Choroid plexus epithelial cell (primary cell): ENCODE measurements at places on chromosomes 16 and 17.

GRCh38 chr16:23907457-23907902 is 71.7 kb downstream of the PRKCB start:
- no peak for DNase-seq

- no peak for DNase-seq
These were observed 31.8 kb upstream of the NSRP1 start for GRCh38 chr17:30084788-30085187.

GRCh38 chr17:37231887-37232286 is 143.9 kb upstream of the C17orf78 start:
- no peak for DNase-seq

GRCh38 chr17:42287305-42287976 is 857 bp upstream of the STAT5A start:
- DNase-seq = no peak

- peak; percentile 75 for DNase-seq
These were observed 43.3 kb upstream of the CMIP start for GRCh38 chr16:81401035-81401950.

- DNase-seq = no peak
These were observed 23.2 kb downstream of the SLC39A11 start for GRCh38 chr17:73069164-73069770.

DNA sequence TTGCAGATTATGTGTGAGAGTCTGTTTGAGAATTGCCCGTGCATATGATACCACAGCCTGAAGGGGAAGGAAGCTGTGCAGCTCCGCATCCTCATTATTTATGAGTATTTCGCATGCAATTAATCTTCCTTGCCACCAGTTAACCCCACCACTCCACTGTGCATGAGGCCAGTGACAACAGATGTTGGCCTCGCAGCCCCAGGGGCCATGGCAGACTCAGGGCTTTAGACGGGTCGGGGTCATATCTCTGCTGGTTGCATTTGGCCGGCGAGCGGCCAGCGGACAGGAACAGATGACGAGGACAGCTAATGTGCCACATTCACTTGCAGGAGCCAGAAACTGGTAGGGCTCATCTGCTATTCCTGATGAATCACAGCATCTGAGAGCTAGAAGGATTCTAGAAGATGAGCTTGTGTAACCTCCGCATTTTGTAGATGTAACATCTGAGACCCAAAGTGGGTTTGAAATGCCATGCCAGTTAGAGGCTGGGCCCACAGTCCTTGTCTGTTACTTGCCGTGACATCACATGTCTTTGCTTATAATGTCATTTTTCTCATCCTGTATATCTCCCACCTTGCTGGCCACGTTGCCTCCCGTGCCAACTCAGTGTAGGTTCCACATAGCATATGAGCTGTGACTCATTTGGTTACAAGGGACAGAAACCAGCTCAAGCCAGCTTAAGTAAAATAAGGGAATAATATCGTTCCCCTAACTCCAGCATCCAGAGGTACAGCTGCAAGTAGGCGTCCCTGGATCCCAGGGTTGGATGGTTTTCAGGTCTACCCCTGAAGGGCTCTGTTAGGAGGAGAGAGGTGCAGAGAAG is 137.2 kb downstream of the SNX29 start:
- no peak for DNase-seq

GRCh38 chr17:40791787-40792436 is 7.8 kb downstream of the KRT28 start:
- peak; percentile 68 for DNase-seq

- DNase-seq = peak; percentile 54
These were observed at the start of gene FAM83G for GRCh38 chr17:19004421-19005136. Gene FAM83G (minus strand): TSS chr17:19004764. CDS start chr17:19004041, 723 bp downstream.

DNA sequence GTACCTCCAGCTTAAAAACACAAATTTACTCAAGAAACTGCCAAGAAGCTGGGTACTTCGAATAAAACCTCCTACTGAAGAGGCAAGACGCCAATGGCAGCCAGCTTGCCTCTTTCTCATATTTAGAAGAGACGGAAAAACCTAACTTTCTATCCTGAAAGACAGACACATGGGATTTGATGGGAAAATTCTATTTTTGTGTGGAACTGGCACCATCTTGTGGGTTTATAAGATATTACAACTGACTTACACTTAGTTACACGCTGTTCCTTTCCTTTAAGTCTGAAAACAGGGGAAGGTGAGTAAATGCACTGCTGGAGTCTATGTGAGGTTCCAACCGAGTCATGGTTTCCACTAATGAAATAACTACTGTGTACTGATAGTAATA is 10.3 kb downstream of the ZNF18 start:
- peak; percentile 75 for DNase-seq

DNA sequence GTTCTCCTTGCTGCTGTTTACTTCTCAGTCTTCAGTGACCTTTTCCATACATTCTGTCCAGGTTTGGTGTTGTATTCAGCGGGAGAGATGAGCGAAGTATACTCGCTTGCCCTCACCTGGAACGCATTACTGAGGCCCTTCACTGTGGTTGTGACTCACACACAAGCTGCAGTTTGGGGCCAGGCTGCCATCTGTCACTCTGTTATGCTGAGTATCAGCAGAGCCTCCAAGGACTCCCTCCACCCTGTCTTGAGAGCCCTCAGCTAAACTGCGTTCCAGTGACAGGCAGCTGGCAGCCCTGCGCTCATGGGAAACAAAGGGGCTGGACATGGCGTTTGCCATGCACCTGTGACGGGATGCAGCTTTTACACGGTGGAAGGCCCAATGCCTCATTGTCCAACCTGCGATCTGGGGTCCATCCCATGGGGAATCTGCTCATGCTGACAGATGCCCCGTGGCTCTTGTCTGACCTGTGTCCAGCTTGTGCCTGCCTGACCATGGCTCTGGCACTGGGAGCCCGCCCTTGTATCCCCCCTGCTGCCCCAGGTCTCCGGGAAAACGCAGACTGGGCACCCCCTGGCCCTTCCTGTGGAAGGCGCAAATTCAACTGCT is 6.5 kb upstream of the ZNF778 start:
- DNase-seq = no peak

- DNase-seq = no peak
These were observed 70.7 kb downstream of the C16orf95 start for GRCh38 chr16:87246269-87247065.

- no peak for DNase-seq
These were observed 17.9 kb upstream of the SMIM5 start for GRCh38 chr17:75615301-75615700.

GRCh38 chr16:55655897-55656681 is at the start of gene SLC6A2:
Gene SLC6A2 (plus strand): TSS chr16:55655988. CDS start chr16:55656695, 707 bp downstream.
- DNase-seq = no peak
